Keratinocyte (primary cell): ENCODE measurements at places on chromosomes 6 and 20.

DNA sequence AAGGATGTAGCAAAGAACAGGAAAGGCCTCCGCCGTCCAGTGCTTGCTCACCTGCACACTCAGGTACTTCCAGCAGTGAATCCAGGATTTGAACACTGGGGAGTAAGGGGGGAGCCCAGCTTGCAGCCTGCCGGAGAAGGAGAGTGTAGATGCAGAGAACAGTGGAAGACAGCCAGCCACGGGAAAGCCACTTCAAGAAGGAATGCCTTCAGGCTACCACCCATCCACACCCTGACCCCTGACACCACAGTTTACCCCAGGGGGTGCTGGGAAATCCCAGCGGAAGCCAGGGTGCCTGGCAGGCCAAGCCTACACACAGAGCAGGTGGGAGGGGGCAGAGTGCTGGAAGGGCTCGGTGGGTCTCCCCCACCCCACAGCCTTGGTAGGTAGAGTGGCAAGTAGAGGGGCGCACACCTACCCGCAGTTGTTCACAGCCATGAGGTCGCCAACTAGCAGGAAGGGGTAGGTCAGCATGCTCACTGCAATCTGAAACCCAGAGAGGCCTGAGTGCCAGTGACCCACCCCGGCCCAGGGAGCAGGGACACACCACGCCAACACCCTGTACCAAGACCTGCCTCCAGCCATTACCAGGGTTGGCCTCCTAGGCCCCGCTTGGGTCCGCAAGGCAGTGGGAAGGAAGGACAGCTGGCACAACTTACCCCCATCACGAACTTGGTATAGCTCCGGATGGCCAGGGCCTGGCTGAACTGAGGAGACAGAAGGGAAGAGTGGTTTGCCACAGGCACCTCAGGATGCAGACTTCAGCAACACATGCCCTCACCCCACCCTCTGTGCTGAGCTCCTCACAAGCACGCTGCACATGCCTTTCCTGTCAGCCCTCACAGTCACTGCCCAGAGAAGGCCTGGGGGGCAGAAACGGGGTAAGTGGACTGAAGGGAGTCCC is 15.7 kb downstream of the PI16 start:
- no peak for DNase-seq

DNA sequence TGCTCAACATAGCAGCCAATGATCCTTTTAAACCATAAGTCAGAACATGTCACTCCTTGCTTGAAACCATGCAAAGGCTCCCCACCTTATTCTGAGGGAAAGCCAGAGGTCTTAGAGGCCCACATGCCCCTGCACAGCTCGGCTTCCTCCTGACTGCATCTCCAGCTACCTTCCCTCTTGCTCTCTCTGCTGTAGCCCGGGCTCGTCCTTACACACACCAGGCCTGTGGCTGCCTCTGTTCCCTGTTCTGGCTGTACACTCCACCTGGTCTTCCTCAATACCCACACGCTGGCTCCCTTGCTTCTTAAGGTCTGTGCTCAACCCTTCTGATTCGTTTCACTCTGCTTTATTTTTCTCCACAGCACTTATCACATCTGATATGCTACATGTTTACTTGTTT is 116.2 kb downstream of the TNFAIP3 start:
- no peak for DNase-seq

DNA sequence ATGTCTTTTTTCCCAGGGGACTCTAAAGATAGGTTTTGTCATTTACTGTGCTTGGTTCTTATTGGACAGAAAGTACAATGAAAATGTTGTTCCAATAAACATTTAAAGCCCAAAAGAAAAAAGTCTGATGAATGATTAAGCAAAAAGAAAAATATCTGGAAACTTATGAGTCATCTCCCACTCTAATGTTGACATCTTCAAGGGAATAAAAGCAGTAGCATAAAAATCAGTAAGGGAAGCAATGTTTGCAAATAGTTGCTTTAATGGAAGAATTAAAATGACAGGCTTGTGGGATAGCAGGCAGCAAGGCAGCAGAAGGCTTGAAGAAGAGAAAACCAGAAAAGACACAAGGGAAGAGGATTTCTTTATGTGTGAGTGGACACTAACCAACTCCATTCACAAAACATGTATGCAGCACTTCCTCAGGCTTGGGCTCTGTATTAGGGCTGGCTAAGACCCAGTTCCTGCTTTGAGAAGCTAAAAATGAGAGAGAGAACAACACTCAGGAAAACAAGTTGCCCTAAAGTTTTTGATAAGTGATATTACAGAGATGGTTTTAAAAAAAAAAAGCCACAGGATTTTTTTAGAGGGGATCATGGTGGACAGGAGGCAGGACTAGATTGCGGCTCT is 263.2 kb upstream of the NT5E start:
- DNase-seq: no peak

GRCh38 chr20:9149796-9150195 is 80.9 kb downstream of the PLCB4 start:
- DNase-seq: no peak

GRCh38 chr20:47606983-47607613 is 105.4 kb downstream of the NCOA3 start:
- no peak for DNase-seq

DNA sequence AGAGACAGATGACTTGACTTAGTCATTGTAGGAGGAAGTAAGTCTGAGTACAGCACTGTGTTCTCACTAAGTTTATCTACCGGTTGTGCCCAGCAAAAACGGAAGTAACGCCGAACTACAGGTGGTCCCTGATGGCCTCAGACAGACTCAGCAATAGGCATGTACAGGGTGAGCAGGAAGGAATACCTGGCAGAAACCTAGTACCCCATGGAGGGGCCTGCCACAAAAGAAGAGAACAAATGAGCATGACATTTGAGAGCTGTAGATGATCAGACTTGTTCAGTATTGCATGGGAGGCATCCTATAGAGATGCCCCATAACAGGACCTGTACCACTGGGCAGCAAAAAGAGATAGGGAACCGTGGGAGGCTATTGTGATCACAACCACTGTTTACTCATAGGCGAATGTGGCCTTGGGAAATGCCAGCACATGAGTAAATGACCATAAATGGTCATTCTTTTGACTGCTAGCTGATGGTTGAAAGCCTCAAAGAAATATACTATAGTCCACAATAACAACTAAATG is 106.4 kb upstream of the TAB2 start:
- DNase-seq: no peak

DNA sequence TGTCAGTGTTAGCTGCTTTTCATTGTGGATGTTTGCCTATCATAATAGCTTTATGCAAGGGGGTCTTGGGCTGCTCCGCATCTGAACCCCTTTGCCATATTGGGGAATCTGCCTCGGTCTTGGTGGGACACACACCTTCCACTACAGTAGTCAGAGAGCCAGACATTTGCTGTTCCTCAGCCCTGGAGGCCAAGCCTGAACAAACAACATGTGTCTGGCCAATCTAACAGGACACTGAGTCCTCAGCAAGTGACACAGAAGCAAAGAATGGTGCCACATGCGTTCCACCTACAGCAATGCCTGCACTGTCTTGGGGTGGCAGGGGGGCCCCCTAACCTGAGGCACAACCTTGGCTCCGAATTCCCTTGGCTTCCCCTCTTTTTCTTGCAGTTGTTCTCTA is 243.9 kb downstream of the LY86 start:
- DNase-seq: no peak

GRCh38 chr6:47147175-47147727 is 105.1 kb upstream of the ADGRF1 start:
- no peak for DNase-seq

DNA sequence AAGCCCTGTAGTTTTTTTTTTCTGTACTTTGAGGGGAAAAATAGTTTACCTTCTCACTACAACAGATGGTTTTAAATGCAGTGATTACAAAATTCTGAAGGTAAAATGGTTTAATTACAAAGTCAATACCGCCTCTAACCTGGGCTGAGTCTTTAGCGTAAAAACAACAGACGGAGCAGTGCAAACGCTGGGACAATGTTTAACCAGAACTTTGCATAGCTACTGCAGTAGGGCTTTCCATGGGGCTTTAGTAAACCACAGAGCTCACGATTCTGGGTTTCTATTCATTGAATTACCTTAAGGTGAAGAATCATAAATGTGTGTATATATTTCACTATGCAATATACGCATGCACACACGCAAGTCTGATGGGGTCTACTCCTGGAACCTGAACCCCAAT is 77.9 kb downstream of the RFX6 start:
- DNase-seq: no peak

- DNase-seq: no peak
These were observed 11.3 kb downstream of the BHLHE23 start for GRCh38 chr20:62995481-62995880.

GRCh38 chr20:37948956-37949355 is 46.0 kb downstream of the VSTM2L start:
- DNase-seq: no peak

- DNase-seq: no peak
These were observed 73.0 kb downstream of the PHF3 start for GRCh38 chr6:63708631-63709030.

DNA sequence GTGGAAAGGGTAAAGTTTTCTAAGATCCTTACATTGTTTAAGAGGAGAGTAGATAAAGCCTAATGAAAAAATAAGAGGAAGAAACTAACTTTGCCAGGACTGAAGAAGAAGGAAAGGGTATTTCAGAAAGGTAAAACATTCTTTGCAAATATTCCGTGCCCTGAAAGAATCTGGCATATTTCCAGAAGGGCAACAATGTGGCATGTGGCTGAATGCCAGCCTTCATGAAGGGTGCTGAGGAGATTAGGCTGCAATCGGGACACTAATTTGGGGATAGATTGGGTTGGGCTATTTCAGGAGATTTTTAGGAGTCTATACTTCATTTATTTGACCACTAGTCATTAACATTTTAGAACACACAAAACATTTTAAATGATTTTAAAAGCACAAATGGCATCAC is 16.2 kb upstream of the UFL1 start:
- no peak for DNase-seq

GRCh38 chr6:11197175-11197536 is 35.3 kb downstream of the NEDD9 start:
- DNase-seq: no peak

DNA sequence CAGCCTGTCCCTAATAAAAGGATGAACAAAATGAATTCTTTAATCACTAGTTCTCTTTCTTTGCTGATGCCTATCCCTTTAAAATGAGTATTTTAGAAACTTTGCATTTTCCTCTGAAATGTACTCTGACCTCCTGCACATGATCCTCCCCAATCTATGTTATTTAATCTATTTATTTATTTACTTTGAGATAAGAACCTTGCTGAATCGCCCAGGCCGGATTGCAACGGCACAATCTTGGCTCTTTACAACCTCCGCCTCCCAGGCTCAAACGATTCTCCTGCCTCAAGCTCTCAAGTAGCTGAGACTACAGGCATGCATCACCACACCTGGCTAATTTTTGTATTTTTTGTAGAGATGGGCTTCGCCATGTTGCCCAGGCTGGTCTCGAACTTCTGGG is 27.9 kb downstream of the ADTRP start:
- no peak for DNase-seq

- no peak for DNase-seq
These were observed 15.5 kb upstream of the CCND3 start for GRCh38 chr6:41957117-41957516.

- DNase-seq: no peak
These were observed 226.9 kb downstream of the DLL1 start for GRCh38 chr6:170063851-170064602.

GRCh38 chr20:25067102-25067987 is 9.4 kb upstream of the ACSS1 start:
- DNase-seq: no peak

GRCh38 chr6:131295081-131295480 is 159.8 kb downstream of the AKAP7 start:
- DNase-seq: no peak

DNA sequence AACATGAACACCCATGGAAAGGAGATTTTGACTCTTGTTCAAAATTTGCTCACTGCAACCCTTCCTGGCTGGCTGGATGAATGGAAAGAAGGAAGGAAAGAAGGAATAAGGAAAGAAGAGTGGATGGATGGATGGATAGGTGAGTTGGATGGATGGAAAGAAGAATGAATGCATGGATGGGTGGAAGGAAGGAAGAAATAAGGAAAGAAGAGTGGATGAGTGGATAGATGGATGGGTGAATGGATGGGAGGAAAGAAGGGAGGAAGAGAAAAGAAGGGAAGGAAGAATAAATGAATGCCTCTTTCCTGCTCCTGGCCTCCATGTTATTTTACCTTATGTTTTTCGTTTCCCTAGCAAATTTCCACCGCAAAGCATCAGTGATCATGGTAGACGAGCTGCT is 74.2 kb upstream of the RIN2 start:
- DNase-seq: no peak

DNA sequence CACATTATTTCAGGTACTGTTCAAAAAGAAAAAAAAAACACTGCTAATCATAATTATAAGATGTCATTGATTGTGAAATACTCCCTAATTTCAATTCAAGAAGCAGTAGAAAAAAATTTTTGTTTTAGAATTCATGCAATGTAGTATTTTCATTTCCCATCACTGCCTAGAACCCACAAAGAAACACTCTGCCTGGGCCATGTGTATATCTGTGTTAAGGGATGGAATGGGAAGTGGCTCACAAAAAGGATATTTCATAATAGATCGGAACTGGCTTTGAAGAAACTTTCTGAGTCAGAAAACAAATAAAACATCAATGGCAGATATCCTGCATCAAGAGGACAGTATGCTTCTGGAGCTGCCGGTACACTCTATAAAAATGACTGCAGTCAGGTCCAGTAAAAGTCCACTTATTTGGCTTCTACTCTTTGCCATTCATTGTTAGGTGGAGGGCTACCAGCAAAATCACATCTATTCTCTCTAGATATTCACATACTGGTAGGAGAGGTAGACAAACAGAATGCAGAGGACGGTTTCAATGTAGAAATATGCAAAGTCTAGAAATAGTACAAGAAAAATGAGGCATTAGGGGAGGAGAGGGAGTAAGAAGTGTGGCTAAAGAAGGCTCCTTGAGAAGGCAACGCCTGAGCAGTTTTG is 135.0 kb upstream of the TNFAIP3 start:
- no peak for DNase-seq

GRCh38 chr6:21738180-21739094 is 144.9 kb downstream of the SOX4 start:
- DNase-seq: no peak

DNA sequence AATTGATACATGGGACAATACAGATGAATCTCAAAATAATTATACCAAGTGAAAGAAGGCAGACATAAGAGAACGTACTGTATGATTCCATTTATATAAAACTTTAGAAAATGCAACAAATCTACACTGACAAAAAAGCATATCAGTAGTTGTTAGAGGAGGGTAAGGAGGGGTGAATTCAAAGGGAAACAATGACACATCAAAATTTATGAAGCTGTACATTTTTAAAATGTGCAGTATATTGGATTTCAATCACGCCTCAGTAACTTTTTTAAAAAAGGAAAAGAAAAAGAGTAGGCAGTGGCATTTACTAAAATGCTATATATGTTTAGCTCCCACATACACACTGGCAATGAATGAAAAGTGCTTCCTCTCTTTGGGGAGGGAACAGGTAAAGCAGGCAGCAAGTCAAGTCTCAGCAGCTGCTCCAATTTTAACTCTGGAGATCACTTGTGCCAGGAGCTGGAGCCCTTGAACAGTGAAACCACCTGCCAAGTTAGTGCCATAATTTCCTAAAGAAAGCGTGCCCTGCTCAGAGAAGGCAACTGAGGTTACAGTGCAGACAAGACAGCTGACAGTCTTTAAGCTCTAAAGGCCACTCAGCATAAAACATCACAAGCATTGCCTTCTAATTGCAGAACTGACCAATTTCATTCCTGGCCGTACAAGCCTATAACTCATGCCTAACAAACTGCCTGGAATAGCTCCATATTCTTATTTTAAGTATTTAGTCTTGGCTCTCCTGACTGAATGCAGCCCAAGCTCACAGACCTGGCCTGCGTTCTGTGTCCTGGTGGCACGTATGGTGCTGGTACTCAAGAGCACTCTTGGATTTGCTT is 10.9 kb downstream of the FKBP1A start:
- DNase-seq: no peak
